ENCODE measurements at places on chromosomes 1 and 21.

- DNase-seq = peak; percentile 42
Measured at GRCh38 chr1:239951511-239952140, 140.1 kb upstream of the FMN2 start.

- DNase-seq = no peak
Measured at GRCh38 chr1:233105225-233105624, 154.8 kb downstream of the NTPCR start.

GRCh38 chr1:108712606-108713150 lies at the start of gene FNDC7:
Gene FNDC7 (plus strand): TSS chr1:108712908. CDS start chr1:108712934, 26 bp downstream.
- no peak for DNase-seq

- peak; percentile 1 for DNase-seq
Measured at GRCh38 chr1:231165371-231165770, 3.5 kb downstream of the TRIM67 start.

DNA sequence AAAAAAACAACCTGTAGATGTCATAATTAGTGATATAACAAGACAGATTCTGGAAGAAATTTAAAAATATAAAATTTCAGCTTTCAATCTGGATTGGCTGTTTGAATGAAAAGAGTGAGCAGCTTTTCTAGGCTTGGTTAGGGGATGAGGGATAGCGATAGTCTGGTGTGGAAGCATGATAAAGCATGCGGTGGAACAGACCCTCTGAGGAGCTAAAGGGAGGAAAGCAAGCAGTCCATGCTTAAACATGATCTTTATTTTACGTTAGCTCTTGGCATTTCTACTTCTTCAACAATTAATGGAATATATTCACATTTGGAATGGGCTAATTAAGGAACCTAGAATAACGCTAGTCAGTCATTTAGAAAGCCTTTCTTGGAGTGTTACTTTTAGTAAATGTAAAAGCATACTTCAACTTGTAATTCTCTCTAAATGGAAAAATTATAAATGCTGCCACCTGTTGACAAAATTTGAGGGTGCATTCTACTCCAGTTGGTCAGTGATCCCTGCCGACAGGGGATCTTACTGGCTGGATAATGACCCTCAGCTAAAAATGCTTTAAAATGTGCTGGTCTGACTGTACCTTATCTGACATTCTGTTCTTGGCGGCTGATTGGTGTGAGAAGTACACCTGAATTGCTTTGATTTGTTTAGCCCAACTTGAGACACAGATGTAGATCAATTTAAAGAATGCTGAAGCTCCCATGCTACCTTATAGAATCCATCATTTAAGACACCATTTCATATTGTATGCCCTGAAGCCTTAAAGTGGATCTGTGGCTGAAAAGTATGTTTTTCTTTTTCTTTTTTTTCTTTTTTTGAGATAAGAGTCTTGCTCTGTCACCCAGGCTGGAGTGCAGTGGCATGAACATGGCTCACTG lies 61.2 kb downstream of the AK4 start:
- DNase-seq = peak; percentile 43

DNA sequence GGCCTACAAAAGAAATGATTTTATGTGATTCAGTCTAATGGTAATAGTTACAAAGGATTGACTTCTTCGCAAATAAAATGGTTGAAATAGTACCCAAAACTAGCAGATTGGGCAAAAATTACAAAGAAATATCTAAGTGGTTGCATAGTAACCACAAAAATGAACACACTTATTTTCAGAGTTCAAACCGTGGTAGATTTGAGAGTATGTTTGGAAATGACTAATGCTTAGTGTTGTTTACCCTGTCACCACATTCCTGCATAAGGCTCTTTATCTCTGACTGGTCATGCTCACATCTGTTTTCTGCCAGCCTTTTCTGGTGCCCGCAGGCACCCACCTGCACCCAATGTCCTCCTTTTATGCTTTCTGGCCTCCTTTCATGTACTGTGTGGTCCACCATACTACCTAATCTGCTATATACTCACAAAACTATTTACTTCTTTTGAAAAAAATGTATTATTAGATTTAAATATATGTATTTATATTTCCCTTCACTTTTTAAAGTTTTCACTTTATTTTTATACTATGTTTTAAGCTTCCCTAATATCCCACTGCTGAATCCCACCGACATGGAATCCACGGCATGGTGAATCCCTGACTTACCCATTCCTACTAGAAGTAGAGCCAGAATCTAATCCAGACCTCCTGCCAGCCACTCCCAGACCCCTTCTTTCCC lies 30.3 kb downstream of the PTPRC start:
- peak; percentile 80 for DNase-seq

DNA sequence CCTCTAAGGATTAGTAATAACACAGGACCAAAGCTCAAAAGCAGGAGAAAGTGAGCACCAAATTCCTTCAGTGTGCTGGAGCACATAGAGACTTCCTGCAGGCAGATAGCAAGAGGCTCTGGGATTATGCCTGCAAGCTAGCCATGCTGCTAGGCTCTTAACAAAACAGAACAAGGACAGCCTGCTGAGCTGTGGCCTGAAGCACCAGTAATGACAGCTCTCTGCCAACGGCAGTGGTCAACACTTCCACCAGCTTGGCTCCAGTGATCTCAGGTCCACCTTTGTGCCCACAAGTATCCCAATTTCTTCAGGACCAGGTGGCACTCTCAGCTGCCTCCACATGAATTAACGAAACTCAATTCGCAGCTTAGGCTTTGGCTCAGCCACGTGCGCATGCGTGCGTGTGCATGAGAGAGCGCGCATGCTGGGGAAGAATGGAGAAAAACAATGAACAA lies 64.2 kb downstream of the SLC45A1 start:
- no peak for DNase-seq

DNA sequence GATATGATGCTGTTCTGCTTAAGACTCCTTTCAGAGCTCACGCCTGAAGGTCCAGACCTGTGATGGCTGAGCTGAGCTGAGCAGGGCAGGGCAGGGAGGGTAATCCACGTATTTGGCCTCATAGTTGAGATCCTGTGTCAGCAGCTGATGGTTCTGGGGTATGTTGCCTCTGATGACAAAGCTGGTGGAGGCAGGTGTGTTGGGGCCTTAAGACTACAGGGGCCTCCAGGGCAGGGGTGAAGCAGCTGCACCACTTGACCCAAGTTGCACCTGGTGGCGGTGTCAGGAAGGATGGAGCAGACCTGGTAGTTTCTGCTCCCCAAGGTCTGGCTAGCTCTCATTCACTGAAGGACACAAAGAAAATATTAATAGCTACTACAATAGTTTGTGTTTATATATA lies 57.0 kb downstream of the FCRL5 start:
- no peak for DNase-seq

DNA sequence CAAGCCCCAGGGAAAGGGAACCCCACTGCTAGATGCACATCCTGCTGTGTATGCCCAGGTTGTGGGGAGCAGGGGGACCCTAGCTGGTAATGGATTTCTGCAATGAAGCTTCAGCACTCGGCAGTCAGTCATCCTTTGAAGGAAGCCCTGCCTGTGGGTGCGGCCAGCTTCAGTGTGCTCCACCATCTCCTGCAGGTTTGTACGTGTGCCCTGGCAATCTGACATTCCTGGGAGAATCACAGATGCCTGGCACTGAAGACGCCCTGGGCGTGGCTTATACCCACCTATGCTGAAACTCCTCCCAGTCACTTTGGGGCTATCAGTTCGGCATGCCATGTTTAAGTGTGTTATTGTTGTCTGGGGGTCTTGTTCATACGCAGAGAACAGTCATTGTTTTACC lies 6.8 kb downstream of the SPRR5 start:
- no peak for DNase-seq

- no peak for DNase-seq
Measured at GRCh38 chr1:226598455-226598849, 49.9 kb downstream of the STUM start.

DNA sequence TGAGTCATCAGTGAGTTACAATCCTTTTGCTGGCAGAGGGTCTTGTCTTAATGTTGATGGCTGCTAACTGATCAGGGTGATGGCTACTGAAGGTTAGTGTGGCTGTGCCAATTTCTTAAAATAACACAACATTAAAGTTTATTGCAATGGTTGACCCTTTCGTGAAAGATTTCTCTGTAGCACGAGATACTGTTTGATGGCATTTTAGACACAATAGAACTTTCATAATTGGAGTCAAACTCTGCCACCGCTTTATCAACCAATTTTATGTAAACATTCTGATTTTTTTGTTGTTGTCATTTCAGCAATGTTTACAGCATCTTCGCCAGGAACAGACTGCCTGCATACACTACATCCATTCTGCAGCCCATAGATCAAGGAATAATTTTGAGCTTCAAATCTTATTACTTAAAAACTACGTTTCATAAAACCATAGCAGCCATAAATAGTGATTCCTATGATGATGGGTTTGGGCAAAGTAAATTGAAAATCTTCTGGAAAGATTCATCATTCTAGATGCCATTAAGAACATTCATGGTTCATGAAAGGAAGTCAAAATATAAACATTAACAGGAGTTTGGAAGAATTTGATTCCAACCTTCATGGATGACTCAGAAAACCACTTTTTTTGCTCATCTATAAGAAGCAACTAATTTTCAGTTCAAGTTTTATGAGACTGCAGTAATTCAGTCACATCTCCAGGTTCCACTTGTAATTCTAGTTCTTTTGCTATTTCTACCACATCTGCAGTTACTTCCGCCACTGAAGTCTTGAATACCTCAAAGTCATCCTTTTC lies 85.9 kb downstream of the TYW3 start:
- DNase-seq = no peak

DNA sequence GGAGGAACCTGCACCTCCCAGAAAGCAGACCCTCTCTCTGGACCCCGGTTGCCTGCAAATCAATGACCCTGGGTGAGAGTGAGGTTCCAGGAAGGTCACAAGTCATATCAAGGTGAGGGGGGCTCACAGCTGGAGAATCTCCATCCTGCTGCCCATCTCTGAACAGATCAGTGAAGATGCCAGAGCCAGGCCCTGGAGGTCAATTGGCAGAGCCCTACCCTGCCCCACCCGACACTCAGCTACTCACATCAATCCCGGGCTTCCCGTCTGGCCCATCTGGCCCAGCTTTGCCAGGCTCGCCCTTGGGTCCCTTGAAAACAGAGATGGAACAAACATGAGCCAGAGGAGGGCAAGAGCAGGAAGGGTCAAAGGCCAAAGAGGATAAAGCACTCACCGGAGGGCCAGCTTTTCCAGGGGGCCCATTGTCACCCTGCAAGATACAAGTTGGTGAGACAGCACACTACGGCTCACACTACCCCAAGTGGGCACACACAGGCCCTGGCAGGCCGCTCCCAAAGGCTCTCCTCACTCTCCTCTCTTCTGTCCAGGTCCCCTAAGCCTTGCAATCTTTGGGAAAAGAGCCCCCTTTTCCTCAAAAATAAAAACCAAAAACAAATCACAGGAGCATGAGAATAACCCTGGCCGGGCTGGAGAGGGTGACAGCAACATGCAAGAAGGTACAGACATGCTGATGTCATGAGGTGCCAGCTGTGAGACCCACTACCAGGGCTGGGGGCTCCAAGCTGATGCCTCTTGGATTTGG lies 2.9 kb downstream of the COL9A2 start:
- DNase-seq = no peak

DNA sequence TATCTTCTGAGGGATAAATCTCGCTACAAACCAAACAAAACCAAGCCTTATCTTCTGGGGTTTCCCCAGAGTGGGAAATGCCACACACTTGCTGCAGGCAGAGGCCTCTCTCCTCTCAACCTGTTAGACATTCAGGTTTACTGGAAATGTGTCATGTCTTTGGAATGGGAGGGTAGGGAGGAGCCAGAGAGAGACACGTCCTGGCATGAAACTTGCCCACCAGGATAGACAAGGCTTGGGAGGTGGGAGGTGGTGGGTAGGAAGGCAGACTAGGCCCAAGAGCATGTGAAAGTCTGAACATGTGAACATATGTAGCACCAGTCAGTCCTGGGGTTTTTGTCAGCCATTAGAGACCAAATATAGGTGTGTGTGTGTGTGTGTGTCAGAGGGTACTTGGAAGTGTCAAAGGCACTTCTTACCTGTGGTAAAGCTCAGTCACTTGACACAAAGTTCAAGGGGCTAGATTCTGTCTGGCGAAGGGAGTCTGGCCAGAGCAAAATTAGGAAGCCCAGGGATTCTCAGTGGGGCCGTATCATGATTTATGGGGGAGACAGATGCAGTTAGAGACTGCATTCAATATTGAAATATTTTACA lies 32.4 kb upstream of the PIGC start:
- DNase-seq = no peak

GRCh38 chr1:198295225-198295624 lies 138.4 kb downstream of the NEK7 start:
- DNase-seq = no peak

DNA sequence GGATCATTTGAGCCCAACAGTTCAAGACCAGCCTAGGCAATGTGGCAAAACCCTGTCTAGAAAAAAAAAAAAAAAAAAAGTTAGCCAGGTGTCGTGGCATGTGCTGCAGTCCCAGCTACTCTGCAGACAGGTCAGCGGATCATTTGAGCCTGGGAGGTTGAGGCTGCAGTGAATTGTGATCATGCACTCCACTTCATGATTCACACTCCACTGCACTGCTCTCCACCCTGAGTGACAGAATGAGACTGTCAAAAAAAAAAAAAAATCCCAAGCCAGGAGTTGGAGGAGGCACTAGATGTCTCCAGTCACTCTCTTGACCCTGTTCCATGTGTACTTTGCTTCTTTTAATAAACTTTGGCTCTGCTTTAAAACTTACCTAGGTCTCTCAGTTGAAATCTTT lies 51.0 kb upstream of the OLFM3 start:
- DNase-seq = no peak

DNA sequence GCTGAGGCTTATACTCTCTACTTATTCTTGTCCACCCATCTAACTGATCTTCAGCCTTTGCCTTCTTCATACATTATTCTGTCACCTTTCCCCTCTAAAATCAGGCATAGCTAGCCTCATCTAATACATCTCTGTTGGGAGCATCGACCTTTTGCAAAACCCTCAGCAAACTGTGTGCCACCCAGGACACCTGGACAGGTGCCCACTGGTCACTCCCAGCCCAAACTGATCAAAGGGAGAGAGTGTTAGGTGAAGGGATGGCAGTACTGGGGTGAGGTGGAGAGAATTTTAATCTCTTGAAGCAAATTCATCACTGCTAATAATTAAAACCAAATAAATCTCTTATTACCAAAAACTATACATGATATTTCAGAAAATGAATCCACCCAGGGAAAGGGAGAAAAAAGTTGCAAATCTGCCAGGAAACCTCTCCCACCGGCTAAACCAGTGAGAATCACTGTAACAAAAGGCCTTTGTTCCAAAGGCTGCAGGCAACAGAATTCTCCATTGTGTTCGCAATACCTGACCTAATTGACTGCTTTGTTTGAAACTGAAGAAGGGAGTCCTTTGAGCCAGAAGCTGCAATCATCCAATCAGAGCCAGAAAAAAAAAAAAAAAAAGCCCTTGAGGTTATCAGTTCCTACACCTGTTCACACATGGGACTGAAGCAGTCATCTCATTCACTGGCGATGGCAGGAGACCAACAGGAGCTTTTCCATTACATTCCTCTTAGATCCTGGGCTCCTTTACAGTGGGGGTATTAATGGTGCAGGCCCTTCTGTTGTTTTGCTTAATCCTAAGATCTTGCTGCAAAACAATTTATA lies 172.6 kb downstream of the APP start:
- DNase-seq = no peak

- DNase-seq = no peak
Measured at GRCh38 chr1:31593770-31594632, 17.7 kb downstream of the TINAGL1 start.

Data from SW 1271 (cell line).